ENCODE measurements at places on chromosomes 1 and 21. TPM values are rescaled to one million over a fixed set of nuclear protein-coding genes. Genes with fewer than 3 reads are reported as not detected.

DNA sequence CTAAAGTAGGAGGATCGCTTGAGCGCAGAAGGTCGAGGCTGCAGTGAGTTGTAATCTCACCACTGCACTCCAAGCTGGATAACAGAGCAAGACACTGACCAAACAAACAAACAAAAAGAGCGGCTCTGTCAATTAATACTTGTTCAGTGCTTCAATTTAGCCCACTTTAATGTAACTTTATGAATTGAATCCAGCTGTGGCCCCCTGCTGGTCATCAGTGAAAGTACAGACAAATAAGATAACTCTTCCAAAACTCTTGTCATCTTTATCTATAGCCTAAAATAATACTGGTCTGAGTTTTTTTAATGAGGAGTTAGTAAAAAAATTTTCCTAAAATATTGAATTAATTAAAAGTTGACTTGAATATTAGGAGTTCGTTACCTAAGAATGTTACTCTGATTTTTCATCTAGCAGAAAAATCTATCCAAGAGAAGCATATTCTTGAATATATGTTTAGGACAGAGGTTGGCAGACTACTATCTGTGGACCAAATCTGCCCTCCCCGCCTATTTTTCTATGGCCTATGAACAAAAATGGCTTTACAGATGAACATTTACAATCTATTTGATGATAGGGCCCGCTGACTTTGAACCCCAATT is 26.1 kb downstream of the ATP5PF start:
- no peaks in the 10 kb centered on the region for H3K36me3 ChIP-seq
- no peak overlapping the region for H3K4me3 ChIP-seq
- no peak for DNase-seq
- no peak overlapping the region for H3K27ac ChIP-seq

DNA sequence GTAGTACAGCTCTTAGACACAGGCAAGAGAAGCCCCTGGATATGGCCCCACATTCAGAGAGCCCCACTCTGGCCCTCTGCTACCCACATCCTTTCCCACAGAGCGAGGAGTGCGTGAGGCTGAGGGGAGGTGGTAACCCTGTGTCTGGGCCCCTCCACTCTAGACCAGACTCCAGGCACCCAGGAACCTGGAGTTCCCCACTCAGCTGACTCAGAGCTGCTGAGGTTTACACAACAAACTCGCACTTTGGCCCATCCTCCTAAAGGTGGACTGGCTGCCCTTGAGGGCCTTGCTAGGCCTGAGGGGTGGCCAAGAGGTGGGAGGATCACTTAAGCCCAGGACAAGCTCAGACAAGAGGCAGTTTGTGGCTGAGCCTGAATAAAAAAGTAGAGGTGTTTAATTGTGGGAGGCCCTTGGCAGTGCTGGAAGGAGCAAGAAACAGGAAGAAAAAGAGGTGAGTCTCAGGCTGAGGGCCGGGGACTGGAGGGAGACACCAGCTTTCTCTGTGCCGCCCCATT is 10.7 kb downstream of the MR1 start:
- H3K4me3 ChIP-seq: no peak overlapping the region
- no peak overlapping the region for H3K27ac ChIP-seq
- no peak for DNase-seq
- H3K36me3 ChIP-seq: no peaks in the 10 kb centered on the region
- H3K27me3 ChIP-seq: no peaks in the 10 kb centered on the region

GRCh38 chr1:159986531-159986930 is 32.5 kb upstream of the SLAMF9 start:
- DNase-seq: no peak
- H3K4me3 ChIP-seq: no peak overlapping the region
- H3K4me1 ChIP-seq: peaks cover 6% of the 10 kb centered on the region
- no peaks in the 10 kb centered on the region for H3K27me3 ChIP-seq
- no peak overlapping the region for H3K27ac ChIP-seq
- H3K36me3 ChIP-seq: peaks cover 8% of the 10 kb centered on the region

Gene S100A8
- not detected for total RNA-seq

Gene CELA2A
- total RNA-seq: not detected

Data from glutamatergic neuron (in vitro differentiated cells).